ENCODE measurements at places on chromosomes 3 and 15.

GRCh38 chr3:197456261-197457091 lies 99.3 kb downstream of the BDH1 start:
- no peak for DNase-seq

DNA sequence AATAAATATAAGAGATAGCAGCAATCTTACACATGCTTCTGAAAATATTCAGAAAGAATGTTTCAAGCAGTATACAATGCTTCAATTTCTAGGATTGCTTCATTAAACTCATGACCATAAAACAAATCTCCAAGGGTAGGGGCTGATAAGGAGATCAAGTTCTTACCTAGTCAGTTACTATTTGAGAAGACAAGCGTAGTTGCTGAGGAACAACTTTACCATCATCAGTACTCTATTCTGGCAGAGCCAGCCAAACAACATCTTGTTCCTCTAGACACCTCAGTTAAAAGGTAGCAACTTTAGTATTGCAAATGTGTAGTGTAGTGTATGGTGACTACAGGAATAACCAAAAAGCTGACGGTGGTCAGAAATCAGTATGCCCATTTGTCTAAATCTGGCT lies 85.4 kb upstream of the CHRM5 start:
- no peak for DNase-seq

DNA sequence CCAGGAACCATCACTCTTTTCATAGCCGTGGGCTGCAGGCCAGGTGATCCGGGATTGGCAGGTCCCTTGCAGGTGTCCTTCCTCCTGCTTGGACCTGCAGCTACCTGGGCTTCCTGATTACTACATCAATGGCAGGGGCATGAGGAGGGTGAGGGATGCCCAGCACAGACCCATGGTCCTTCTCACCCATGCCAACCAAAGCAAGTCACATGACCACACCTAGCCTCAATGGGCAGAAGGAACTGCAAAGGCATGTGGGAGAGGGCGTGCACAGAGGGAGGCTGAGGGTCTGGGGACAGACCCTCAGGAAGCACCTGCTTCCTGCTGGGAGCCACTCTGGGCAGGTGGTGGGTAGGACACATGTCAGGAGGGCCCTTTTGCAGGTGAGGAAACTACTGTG lies 105.2 kb downstream of the NUP210 start:
- no peak for DNase-seq

GRCh38 chr3:149005416-149005815 lies 14.1 kb downstream of the GYG1 start:
- no peak for DNase-seq

DNA sequence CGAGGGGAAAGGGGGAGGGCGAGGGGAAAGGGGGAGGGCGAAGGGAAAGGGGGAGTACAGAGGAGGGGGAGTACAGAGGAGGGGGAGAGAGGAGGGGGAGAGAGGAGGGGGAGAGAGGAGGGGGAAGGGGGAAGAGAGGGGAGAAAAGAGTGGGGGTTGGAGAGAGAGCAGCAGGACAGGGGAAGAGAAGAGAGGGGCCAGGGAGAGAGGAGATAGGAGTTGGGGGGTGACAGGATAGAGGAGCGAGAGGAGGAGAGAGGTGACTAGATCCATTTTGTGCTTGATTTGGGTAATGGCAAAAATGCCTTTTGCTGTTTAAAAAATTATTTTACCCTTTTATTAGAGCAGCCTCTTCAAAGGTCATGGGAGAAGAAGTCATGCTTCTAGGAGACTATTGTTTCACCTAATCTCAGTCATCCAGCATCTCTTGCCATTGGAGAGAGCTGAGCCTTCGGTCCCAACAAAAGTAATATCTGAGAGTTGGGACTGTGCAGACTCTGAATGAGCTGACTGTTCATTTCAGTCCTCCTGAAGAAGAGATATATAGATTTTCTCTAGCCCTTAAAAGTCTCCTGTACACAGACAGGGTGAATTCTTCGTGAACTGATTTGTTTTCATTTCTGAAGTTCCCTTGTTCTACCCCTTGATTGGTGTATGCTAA lies 15.1 kb upstream of the TOP2B start:
- no peak for DNase-seq

- no peak for DNase-seq
These were observed 95.4 kb downstream of the SRGAP3 start for GRCh38 chr3:9153904-9154619.

DNA sequence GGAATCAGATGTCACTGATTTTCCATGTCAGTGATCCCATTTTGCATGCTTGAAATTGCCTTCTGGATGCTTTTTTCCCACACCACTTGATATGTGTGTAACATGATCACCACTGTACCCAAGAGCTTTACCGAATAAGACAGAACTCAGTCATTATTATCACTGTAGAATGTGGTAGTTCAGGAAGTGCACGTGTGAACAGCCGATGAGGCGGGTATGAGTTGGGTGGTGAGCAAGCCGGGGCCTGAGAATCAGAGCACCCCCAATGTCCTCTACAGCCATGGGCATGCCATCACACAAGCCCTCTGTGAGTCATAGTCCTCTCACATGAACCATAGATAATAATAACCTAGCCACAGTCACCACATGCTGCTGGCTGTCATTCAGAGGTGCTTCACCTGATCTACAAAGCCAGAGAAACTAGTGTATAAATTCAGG lies 470.8 kb downstream of the SOX2 start:
- DNase-seq: no peak

DNA sequence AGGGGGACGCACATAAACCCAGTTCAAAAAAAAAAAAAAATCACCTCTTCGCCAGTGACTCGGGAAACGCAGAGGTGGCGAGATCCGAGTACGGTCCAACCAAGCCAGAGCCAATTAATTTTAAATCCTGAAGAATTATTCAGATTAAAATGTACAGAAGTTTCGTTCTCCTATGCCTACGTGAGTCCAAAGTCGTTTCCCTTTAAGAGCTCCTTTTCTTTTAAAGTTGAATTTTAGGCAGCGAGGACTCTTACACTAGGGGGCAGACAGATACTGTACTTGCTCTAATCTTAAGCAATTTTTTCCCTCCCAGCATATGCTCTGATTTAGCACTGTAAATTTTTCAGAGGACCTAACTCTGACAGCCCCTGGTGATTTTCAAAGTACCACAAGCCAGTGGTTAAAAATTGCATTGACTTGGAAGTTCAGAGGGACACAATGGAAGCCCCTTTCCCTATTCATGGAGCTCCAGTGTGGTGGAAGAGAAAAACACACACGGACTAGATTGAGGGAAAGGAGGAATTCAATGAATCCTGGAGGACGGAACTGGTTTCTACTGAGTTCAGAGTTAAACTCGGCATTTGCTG lies 3.3 kb upstream of the NR2F2 start:
- no peak for DNase-seq

GRCh38 chr3:64932016-64932518 lies 244.3 kb upstream of the ADAMTS9 start:
- no peak for DNase-seq

DNA sequence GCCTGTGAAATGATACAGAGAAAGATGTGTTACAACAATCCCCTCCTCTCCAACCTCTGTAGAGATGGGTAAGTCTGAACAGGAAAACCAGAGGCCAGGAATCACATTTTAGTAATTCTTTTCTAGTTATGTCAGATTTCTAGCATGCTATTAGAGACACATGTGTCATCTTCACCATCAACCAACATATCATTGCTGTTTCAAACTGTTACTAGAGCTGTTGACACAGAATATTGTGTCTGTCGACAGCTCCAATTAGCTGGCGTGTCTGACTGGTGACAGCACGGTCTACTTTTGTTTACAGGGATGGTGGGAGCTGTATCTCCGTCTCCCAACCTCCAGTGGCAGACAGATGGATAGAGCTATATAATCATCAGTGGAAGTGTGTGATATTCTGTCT lies 393.2 kb downstream of the SOX2 start:
- no peak for DNase-seq

GRCh38 chr3:51343918-51344687 lies 41.0 kb upstream of the MANF start:
- no peak for DNase-seq

DNA sequence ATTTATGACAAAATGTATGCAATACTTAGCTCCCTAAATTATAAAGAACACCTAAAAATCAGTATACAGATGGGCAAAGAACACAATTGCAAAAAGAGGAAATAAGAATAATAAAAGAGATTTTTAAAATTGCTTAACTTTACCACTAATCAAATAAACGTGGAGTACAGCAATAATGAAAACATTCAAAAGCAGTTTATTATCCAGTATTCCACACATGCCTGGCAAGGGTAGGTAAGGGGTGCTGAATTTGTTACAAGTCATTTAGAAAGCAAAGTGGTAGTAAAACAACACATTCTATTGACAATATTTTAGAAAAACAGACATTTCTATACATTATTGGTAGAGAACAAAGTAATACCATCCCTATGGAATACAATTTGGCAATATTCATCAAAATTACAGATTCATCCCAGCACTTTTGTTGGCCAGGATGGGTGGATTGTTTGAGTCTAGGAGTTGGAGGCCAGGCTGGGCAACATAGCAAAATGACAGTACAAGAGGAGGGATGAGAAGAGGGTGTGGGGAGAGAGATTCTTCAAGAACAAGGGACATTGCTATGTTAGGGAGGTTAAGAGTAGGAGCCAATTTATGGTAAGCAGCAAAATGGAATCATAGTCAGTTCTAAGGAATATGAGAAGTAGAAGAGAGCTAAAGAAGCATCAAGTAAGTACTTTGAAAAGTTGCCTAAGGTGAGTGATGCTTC lies 3.7 kb upstream of the ACKR4 start:
- DNase-seq: no peak

- DNase-seq: no peak
These were observed 84.7 kb upstream of the LMCD1 start for GRCh38 chr3:8416965-8417364.
